ENCODE measurements at places on chromosomes 11 and 22.

DNA sequence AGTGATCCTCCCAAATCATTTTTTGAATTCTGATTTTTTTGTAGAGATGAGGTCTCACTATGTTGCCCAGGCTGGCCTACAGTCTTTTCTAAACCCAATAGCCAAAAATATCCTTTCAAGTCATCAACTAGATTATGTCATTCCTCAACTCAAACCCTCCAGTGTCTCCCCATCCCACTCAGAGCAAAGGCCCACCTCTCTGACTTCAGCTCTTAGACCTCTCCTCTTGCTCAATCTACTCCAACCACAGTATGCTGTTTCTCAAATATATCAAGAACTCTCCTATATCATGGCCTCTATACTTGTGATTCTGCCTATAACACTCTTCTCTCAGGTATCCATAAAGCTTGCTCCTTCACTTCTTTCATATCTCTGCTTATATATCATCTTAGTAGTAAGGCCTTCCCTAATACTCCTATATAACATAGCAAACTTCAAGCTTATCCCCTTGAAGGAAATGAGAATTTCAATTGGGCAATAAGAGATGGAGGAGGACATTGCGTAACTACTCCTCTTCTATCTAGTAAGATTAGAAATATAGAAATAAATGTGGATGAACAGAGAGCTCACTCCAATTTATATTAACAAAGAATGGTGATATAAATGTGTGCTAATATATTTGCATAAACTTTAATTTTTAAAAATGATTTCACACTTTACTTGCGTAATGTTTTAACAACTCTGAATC, 24.5 kb downstream of the DLG2 start:
- no peak for DNase-seq

GRCh38 chr22:39638958-39639357, 68.4 kb downstream of the CACNA1I start:
- no peak for DNase-seq

- DNase-seq = no peak
Observed at GRCh38 chr11:72263361-72263760, 19.4 kb upstream of the PHOX2A start.

GRCh38 chr11:79249295-79249993, 191.4 kb downstream of the TENM4 start:
- DNase-seq = no peak

- no peak for DNase-seq
Observed at GRCh38 chr11:123760894-123761293, 6.6 kb upstream of the OR6X1 start.

DNA sequence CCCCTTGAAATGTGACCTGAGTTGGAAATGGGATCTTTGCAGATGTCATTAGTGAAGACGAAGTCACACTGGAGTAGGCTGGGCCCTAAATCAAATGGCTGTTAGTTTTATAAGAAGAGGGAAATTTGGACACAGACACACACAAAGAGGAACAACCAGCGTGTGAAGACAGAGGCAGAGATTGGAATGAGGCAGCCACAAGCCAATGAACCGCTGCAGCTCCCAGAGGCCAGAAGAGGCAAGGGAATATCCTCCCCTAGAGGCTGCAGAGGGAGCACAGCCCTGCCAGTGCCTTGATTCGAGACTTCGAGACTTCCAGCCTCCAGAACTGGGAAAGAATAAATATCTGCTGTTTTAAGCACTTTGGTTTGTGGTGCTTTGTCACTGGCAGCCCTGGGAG, 484.5 kb downstream of the MN1 start:
- no peak for DNase-seq

- no peak for DNase-seq
Observed at GRCh38 chr22:47370448-47371262, 608.2 kb downstream of the TBC1D22A start.

DNA sequence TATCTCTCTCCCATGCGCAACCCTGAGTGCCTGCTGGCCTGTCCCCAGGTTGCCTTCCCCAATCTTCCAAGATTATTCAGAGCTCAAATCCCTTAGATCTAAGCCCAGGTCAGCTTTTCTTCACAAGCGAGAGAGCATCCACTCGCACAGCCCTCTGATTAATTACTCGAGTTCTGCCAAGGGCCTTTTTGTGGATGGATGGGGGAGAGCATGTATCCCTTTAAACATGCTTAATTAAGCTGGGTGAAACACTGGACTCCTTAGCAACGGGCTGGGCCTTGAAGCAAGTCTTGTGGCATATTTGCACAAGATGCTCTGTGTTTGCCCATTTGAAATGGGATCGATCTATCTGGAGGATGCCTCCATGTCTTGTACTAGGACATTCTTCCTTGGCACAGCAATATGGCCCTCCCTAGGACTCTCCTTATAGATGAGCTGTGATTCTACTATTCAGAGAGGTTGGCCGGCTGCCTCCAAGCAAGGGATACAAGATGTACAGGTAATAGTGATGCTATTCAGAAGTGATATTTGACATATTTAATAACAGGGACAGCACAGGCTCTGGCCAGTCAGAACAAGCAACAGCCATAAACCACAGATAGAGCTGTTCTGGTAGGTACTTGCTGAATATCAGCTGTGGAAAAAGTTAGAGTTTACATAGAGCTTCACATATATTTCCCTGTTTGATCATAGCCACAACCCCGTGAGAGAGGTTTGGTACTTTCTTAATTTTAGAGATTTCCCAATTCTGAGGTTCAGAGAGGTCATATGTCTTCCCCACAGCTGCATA, 125.6 kb downstream of the CSNK2A3 start:
- no peak for DNase-seq

- no peak for DNase-seq
Observed at GRCh38 chr22:26527574-26528465, 15.5 kb upstream of the TFIP11 start.

DNA sequence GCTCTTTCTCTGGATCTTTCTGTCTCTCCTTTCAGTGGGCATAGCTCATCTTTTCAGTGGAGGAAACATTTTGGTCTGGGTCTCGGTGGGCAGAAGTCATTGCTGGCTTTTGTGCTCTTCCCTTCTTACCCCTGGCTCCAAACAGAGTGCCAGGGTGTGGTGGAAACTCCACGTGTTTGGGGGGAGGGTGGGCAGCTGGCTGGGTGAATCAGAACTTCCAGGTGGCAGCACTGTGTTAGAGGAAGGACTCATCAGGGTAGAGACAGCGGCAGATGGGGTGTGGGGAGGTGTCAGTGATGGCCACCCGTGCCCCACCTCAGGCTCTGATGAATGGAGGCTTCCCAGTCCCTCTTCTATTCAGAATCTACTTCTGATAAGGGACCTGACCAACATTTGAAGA, 114.0 kb downstream of the GRIK4 start:
- DNase-seq = no peak

- DNase-seq = no peak
Observed at GRCh38 chr11:131833366-131833765, 463.0 kb downstream of the NTM start.

- DNase-seq = no peak
Observed at GRCh38 chr11:103929170-103929903, 107.1 kb upstream of the DDI1 start.

DNA sequence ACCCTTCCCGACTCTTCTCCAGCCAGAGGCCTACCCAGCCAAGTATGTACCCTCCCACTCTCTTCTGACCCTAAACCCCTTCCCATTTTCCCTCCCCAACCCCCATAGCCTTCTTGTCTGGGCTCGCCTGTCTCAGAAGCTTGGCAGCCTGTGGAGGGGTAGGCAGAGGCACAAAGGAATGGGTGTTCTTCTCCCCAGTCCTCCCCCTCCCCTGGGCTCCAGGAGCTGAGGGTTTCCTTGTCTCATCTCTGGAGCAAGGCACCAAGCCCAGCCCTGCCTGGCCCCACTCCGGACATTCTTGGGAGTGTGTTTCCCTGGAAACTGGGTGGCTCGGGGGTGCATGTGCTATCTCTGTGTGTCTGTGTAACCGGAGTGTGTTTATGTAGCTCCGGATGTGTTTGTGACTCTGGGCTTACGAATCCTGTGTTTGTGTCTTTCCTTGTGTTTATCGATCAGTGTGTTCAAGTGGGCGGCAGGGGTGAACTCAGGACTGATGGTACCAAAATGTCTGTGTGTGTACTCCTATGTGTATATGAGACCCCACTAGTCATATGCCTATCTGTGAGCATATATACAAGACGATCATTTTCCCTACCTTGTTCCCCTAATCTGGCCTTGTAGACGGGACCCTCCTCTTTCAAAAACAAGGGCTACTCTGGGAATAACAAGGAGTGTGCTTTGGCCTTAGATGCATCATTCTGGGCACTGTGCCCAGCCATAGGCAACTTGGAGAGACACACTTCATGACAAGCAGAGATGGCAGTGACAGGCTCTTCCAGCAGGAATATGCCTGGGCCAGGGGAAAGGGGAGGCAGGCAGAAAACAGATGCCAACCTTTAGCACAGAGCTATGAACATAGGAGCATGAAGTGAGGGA, 10.9 kb downstream of the PHLDB1 start:
- no peak for DNase-seq

DNA sequence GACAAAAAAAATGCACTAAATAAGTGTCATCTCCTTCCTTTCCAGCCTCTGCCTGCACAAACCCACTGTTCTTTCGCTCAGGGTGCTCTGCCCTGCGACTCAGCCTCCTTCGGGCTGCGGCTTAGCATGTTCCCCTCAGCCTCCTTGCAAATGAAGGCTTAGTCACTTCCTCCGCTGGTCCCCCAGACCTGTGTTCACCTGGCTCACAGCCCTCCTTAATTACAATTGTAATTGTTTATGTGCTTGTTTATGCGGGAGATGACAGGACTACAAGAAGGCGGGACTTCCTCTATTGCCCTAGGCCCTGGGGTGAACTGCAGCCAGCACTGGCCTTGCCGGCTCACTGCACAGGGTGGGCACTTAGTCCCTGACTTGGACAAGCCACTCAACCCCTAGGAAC, 303.6 kb downstream of the KIRREL3 start:
- DNase-seq = no peak

DNA sequence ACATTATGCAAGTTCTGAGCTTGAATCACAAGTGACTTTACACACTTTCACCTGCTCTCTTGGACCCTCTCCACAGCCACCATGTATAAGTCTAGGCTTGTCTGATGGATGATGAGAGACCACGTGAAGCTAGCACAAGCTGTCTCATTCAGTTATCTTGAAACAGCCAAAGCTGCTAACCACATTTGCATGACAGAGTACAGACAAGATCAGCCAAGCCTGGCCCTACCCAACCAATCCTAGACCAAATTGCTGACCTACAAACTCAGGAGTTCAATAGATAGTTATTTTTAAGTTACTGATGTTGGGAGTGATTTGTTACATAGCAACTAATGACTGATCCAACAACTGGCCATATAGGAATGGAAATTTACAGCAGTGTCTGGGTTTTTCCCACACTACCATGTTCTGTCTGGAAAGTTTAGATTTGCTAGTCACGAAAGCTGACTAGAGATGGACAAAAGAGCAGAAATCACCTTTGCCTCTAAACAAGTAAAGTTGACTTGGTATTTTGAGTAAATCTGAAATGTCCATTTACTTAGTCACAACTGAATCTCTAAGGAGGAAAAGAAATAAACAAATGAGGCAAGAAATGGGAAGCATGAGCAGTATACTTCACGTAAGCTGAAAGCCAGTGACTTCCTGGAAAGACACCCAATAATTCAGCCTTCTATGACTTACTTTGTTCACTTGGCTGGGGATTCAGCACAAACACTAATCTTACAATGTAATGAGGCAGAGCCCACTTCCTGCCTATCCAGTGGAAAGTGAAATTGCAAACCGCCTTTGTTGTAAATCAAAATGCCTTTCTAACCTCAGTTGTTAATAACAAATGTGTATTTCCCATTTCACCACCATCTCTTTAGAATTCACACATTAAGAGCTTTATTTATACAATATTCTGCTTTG, 101.7 kb downstream of the FAM181B start:
- DNase-seq = no peak

DNA sequence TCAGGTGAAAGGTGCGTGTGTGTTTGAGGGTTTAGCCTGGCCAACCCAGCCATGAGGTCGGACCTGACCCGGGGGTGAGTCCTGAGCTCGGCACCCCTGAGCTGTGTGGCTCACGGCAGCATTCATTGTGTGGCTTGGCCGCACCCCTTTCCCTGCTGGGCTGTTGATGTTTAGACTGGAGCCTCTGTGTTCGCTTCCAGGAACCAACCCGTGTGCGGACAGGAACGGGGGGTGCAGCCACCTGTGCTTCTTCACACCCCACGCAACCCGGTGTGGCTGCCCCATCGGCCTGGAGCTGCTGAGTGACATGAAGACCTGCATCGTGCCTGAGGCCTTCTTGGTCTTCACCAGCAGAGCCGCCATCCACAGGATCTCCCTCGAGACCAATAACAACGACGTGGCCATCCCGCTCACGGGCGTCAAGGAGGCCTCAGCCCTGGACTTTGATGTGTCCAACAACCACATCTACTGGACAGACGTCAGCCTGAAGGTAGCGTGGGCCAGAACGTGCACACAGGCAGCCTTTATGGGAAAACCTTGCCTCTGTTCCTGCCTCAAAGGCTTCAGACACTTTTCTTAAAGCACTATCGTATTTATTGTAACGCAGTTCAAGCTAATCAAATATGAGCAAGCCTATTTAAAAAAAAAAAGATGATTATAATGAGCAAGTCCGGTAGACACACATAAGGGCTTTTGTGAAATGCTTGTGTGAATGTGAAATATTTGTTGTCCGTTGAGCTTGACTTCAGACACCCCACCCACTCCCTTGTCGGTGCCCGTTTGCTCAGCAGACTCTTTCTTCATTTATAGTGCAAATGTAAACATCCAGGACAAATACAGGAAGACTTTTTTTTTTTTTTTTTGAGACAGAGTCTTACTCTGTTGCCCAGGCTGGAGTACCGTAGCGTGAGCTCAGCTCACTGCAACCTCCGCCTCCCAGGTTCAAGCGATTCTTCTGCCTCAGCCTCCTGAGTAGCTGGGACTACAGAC, 53.9 kb upstream of the PPP6R3 start:
- DNase-seq = no peak

DNA sequence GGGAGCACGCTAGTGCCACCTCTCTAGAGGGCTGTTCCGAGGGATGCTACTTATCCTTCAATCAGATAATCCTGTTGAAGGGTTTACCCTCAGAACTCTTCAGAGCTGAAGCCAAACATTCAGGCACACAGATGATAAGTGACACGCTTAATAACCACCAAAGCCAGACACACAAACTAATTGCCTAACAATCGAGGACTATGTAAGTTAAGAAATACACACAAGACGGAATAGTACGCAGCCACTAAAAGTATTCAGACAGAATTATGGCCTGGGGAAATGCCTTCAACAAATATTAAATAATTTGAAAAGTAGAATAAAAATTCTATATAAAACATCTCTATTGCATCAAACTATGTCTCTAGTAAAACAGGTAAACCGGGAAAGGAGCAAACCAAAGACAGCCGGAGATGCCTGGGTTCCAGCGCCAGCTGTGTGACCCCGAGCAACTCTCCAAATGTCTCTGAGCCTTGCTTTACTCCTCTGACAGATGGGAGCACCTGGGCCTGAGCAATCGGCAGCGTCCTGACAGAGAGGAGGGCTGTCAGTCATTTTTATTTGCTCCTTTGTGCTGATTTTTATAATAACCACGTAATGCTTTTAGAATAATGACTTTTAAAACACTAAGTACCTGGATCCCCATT, 11.3 kb downstream of the LRFN4 start:
- no peak for DNase-seq

GRCh38 chr11:104148074-104148473, 15.9 kb downstream of the PDGFD start:
- DNase-seq = no peak

- no peak for DNase-seq
Observed at GRCh38 chr11:68532727-68533369, 72.3 kb downstream of the PPP6R3 start.
